T-helper 17 cell (primary cell): ENCODE measurements at places on chromosomes 11 and 22. TPM values are rescaled to one million over a fixed set of nuclear protein-coding genes. Genes with fewer than 3 reads are reported as not detected.

The OR5B21 gene
- total RNA-seq, result 0.32 TPM

The BATF2 gene
- not detected for total RNA-seq

The OR6A2 gene
- not detected for total RNA-seq

The PARVB gene
- 36.4 TPM for total RNA-seq

The TUBA8 gene
- total RNA-seq, result 2.3 TPM

The OR8G5 gene
- total RNA-seq, result not detected

GRCh38 chr11:114799476-114799875, 121.1 kb downstream of the NXPE2 start:
- H3K4me1 ChIP-seq, result no peaks in the 10 kb centered on the region
- H3K27me3 ChIP-seq, result peaks cover 6% of the 10 kb centered on the region
- no peaks in the 10 kb centered on the region for H3K36me3 ChIP-seq

- peaks cover 2% of the 10 kb centered on the region for H3K36me3 ChIP-seq
- H3K4me1 ChIP-seq, result peaks cover 56% of the 10 kb centered on the region
- peak overlapping the region; percentile 83 for H3K27ac ChIP-seq
- no peaks in the 10 kb centered on the region for H3K27me3 ChIP-seq
- DNase-seq, result no peak
- peak overlapping the region; percentile 94 for H3K4me3 ChIP-seq
Observed at GRCh38 chr11:44728491-44728910, 1.7 kb downstream of the TSPAN18 start.

GRCh38 chr11:107706531-107706930, 5.3 kb downstream of the SLN start:
- H3K4me3 ChIP-seq, result no peak overlapping the region
- no peaks in the 10 kb centered on the region for H3K4me1 ChIP-seq
- peaks cover 56% of the 10 kb centered on the region for H3K27me3 ChIP-seq
